Stimulated activated CD8-positive, alpha-beta memory T cell treated with anti-CD3 and anti-CD28 coated beads, Interleukin-15, amount 100 ng/mL, for 4 hours (primary cell): ENCODE measurements at places on chromosomes 13 and 19.

GRCh38 chr13:30737511-30738337, 2.4 kb downstream of the ALOX5AP start:
- DNase-seq, result no peak

- DNase-seq, result no peak
Measured at GRCh38 chr13:31963631-31964030, 67.9 kb upstream of the FRY start.

- no peak for DNase-seq
Measured at GRCh38 chr19:58396691-58397532, 1.5 kb downstream of the RNF225 start.

DNA sequence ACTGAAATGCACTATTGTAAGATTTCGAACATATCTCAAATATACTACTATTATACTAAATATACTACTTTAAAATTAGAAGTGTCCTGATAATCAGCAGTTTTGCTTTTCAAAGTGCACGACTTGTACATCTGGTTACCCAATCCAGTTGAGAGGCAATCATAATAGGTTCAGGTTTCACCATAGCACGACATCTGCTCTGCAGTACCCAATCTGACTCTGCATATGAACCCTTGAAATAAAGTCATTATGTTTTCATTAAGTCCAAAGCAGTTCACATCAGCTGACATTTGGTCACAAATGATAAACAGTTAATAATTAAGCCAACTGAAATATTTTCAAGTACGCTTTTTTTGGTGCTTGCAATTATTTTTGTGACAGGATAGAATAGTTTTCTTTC, 90.6 kb downstream of the PCDH9 start:
- DNase-seq, result no peak

GRCh38 chr19:53193535-53194222, 521 bp upstream of the ZNF665 start:
- no peak for DNase-seq

GRCh38 chr19:35045667-35046300, 4.3 kb downstream of the HPN start:
- DNase-seq, result no peak

- DNase-seq, result no peak
Measured at GRCh38 chr19:41089959-41090358, 1.7 kb downstream of the CYP2A13 start.

GRCh38 chr13:28533441-28534166, 38.7 kb upstream of the FLT1 start:
- no peak for DNase-seq

DNA sequence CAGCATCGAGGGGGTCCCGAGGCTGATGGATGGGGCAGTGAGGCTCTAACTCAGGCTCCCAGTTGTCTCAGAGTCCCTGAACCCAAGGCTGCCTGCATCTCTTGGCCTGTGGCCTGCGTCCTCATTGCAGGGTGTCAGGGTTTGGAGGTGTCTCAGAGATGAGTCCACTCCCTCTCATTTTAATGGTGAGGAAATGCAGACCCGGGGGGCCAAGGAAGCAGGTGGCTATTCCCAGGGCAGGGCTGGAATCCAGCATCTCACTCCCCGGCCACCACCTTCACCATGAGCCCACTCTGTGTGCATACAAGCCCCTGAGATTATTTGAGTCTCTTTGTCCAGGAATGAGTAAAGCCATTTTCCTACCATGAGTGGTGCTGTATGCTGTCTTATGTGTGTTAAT, 21.4 kb downstream of the TEX29 start:
- DNase-seq, result no peak

DNA sequence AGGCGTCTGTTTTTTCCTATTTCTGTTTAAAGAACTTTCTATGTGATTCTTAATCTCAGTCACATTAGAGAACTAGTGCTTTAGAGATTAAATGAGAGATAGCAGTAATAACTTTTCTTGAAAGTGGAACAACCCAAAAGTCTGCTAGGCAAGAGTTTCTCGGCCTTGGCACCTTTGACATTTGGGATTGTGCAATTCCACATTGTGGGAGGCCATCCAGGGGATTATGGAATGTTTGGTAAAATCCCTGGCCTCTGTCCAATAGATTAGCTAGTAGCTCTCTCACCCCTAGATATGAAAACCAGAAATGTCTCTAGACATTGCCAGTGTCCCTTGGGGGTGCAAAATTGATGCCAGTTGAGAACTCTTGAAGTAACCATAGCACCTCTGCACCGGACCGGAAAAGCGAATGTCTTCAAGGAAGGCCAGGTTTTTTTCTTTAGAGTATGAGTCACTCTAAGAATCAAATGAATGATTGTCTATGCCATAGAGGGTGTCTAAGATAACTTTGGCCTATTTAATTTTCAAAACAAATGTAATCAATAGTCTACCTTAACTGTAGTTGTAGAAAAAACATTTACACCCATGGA, 45.0 kb upstream of the IL17D start:
- DNase-seq, result no peak
